ENCODE measurements at places on chromosomes 2 and 18.

DNA sequence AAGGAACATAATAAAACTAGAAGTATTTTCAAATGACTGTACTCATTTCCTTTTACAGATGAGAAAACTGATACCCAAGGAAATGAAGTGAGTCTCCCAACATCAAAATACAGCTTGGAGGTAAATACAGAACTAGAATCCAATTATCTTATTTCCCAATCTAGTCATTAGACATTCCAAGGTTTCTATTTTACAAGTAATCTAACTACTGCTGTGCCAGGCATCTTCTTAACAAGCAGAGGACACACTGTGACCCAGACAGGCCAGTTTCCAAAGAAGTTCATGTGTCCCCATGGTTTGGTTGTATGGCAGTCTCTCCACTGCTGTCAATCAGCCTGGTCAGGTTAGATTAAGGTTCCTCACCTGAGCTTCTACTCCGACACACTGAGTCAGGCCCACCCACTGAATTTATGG is 143.5 kb downstream of the THADA start:
- DNase-seq = no peak

DNA sequence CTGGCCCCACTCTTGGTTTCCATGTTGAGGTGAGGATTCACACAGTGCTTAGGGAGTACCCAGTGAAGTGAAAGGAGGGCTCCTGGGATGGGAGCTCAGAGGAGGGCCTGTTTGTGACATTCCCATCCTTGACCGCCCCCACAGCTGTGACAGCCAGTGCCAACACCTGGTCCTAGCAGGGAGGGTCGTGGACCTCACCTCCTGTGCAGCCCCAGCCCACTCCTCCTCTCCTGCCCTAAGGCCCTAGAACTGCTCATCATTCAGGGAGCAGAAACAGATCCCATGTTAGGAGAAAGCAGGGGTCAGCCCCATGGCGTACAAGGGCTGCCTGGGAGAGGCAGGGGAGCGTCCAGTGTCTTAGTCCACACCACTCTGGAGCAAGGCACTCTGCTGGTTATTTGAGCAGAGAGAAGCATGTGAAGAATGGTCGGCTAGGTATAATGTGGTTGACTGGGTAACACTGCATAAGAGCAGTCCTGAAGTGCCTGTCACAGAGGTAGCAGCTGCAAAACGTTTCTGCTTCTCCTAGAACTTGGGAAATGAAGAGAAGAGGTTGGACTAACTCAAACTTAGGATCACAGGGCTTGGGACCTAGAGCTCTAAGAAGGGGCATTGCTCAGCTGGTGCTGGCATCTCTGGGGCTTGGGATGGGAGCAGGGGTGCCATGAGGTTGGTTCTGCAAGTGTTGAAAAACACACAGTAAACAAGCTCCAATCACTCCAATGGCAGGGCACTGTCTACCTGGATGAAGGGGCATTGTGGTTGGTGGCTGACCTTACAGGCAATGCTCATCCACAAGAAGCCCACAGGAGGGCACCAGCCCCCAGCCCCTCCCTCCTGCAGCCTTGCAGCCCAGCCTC is 55.6 kb downstream of the FAM168B start:
- no peak for DNase-seq

DNA sequence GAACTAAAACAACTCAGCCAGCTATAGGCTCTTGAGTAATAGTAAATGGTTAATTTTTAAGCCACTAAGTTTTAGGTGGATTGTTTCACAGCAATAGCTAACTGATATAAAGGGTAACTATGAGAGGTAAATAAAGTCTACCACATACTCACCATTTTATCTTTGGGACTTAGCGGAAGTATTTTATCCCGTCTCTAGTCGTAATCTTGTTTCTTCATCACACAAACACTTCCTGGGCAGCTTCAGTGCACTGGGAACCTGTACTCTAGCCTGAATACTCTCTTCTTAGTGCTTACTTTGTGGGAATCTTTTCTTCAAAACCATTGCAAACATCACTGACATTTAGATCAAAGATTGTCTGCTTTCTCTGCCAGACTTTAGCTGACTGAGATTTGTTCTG is 360.5 kb downstream of the EPHA4 start:
- DNase-seq = no peak

GRCh38 chr18:73478191-73478590 is 610.4 kb upstream of the NETO1 start:
- DNase-seq = no peak

DNA sequence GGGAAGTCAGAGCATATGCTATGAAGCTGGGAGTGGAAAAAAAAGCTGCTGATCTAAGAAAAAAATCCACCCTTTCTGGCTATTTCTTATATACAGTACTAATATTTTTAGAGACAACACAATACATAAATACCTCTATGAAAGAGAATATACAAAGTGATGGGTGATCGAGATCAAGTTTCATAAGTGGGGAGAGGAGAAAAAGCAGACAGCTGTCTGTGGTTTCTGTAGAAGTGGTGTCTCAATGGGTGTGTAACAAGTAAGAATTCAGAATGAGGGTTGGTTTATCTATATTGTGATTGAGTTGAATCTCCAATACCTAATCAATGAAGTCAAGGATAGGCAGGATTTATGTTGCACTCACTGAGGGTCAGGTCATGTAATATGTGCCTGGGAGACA is 191.0 kb downstream of the HNMT start:
- DNase-seq = no peak

- no peak for DNase-seq
These were observed 206.4 kb upstream of the ID2 start for GRCh38 chr2:8475349-8476031.

DNA sequence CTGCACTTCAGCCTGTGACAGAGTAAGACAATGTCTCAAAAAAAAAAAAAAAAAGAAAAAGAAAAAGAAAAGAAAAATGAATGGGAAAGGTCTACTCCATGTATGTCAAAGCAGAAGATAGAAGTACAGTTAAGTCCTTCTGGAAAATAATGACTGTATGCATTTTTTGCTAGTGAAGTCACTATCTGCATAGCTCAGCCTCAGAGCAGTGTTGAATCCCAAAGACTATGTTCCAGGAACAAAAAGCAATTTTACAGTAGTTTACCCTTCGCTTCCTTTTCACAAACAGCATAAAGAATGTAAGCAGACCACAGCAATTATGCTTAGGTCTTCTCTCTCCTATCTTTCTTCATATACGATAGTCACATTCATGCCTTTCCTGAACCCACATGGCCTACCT is 497.4 kb downstream of the CMPK2 start:
- no peak for DNase-seq

DNA sequence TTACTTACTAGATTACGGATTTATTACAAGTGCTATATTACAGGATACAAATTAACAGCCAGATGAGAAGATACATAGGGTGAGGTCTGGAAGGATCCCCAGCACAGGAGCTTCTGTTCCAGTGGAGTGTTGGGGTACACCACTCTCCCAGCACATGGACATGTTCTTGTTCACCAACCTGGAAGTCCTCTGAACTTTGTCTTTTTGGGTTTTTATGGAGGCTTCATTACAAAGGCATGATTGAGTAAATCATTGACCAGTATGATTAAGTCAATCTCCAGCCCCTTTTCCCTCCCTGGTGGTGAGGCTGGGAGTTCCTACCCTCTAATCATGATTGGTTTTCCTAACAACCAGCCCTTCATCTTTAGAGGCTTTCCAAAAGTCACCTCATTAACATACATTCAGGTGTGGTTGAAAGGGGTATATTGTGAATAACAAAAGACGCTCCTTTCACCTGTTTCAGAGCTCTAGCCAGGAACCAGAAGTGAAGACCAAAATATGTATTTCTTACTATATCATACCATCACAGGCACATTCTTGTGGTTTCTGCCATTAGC is 38.3 kb downstream of the APLF start:
- DNase-seq = no peak

DNA sequence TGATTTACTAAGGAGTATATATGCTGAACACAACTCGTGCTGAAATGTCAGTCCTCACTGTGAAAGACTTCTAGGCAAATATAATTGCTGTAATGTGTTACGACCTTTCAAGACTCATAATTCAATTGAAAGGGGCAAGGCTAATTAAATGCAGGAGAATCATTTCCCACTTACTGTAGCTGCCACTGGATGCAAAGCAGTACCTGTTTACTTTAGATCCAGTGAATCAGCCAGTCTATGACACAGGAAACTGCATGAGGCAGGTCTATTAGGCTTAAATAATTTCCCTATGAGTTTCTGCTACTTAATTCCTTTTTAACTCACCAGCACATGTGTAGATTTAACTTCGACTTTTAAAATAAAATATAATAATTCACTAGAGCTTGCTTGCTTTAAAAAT is 125.6 kb downstream of the CTNNA2 start:
- DNase-seq = no peak

DNA sequence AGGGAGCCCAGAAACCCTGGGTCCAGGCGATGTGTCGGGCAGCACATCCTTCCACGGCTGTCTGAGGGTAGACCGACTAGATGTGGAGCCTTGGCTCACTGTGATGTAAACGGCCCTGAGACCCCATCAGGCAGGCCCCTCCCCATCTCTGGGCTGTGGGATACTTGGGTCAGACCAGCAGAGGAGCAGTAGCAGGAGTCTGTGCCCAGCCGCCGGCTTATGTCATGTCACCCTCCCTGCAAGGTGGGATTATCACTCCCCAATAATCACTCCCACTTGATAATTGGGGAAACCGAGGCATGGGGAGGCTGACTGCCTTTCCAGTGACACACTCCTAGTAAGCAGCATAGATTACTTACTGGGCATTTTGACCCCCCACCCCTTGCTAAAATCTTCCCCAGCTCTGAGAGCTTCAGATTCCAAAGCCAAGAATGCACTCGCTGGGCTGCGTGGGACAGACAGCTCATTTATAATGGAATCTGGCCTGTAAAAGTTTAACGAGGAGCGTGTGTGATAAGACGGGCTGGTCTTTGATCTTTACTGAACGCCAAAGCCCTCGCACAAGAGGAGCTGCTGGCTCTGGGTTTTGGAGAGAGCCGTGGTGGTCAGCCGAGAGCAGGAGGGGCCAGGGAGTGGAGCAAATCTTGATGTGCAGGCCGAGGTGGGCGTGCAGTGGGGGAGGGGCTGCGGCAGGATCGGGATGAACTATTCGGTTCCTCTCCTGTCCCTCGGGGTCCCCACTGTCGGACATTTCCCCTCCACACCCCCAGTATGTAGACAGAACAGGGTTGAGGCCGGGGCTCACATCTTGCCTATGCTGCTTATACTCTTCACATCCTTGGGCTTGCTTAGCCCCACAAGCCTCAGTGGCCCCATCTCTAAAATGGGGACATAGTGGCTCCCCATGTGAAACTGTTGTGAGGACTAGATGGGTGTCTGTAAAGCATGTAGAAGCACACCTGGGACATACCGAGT is 200.0 kb downstream of the GLI2 start:
- no peak for DNase-seq

DNA sequence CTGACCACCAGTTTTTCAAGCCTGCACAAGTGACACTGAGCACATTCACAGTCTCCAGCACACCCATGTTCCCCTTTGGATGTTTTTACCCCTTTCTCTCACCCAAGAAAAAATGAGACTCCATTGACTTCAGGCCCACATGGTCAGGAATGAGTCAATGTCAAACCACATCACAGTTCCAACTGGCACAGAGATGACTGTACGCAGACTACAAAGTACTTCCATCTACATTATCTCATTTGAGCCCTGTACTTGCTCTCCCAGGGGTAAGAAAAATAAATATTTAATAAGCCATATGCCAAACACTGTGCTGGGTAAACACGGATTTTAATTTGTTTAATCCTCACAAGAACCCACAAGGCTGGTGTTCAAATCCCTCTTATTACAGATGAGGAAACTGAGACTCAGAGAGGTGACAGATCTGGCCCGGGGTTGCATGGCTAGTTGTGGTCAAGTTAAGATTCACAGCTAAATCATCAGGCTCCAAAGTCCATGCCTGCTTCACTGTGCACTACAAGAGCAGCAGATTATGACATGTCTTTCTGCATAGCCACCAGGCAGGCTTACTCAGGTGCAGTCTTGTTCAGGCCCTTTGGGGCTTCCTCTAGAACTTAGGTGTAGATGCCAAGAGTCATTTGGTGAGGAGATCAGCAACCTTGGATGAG is 106.1 kb downstream of the TXNL1 start:
- no peak for DNase-seq

DNA sequence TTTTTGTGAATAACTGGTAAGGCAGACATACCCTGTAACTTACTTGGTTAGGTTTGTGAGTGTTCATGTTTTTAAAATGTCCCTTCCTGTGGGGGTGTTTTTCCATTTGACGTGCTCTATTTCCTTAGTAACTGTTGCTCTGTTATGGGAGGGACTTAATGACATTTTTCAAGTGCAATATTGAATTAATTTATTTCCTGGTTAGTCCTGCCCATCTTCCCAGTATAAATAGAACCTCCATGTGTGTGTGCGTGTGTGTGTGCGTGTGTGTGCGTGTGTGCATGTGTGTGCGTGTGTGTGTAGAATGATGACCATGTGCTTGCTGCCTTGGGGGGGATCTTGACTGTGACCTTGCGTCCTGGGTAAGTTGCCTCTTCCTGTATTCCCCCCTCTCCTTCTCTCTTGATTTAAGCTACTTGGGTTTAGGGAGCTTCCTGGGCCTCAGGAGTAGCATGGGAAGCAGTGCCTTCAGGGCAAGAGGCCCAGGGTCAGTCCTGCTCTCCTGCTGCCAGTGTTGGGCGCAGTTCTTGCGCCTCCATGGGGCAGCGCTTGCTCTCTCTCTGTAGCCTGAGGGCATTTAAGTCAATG is 163.9 kb downstream of the LDLRAD4 start:
- DNase-seq = no peak

- DNase-seq = no peak
These were observed 95.1 kb downstream of the EHBP1 start for GRCh38 chr2:62800618-62801017.

- DNase-seq = no peak
These were observed 103.5 kb upstream of the CTAGE1 start for GRCh38 chr18:22521026-22521707.
